ENCODE measurements at places on chromosomes 3 and 15.

DNA sequence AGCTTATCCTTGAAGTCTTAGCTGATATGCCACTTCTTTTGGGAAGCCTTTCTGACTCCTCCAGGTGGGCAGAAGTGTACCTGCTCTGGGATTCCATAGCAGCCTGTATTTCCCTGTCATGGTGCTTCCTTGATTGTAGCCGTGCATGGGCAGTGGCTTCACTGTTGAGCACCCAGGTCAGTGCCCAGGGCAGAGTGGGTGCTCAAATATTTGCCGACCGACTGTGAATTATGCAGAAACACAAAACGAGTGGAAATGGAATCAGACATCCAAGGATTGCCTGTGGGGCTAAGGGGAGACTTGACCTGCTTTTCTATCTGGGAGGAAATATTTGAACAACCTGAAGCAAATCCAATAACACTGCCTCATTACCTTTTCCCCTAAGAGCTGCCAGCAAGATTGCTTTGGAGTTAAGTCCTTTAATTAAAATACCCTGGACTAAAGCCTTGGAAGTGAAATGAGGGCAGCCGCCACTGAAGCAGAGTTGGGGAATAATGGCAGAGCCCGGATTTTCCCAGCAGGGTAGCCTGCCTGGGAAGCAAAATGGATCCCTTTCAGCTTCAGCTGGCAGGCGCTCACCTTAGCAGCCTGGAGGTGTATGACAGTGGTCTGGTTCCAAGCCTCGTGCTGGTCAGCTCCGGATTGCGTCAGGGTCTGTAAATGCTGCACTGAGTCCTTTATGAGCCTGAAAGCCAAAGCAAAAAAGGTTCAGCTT lies 14.9 kb downstream of the ACOX2 start:
- no peak overlapping the region for H3K27ac ChIP-seq
- no peak overlapping the region for H3K4me3 ChIP-seq
- H3K27me3 ChIP-seq = peaks cover 2% of the 10 kb centered on the region
- peaks cover 2% of the 10 kb centered on the region for H3K36me3 ChIP-seq
- no peak for DNase-seq

GRCh38 chr3:127975153-127976029 lies 60.4 kb downstream of the KBTBD12 start:
- H3K4me3 ChIP-seq = no peak overlapping the region
- no peaks in the 10 kb centered on the region for H3K4me1 ChIP-seq
- H3K27me3 ChIP-seq = peaks cover 5% of the 10 kb centered on the region
- no peak for DNase-seq

- DNase-seq = no peak
- peaks cover 50% of the 10 kb centered on the region for H3K4me1 ChIP-seq
- no peaks in the 10 kb centered on the region for H3K36me3 ChIP-seq
- H3K4me3 ChIP-seq = peak overlapping the region; percentile 81
- peak overlapping the region; percentile 97 for H3K27ac ChIP-seq
Measured at GRCh38 chr15:69980341-69981059, 117.2 kb downstream of the TLE3 start.

GRCh38 chr3:189143771-189144170 lies 28.0 kb upstream of the TPRG1 start:
- DNase-seq = no peak
- no peaks in the 10 kb centered on the region for H3K36me3 ChIP-seq
- peaks cover 16% of the 10 kb centered on the region for H3K27me3 ChIP-seq
- H3K27ac ChIP-seq = no peak overlapping the region

- H3K4me1 ChIP-seq = peaks cover 32% of the 10 kb centered on the region
- H3K4me3 ChIP-seq = no peak overlapping the region
- no peak for DNase-seq
- peak overlapping the region; percentile 80 for H3K27ac ChIP-seq
Measured at GRCh38 chr15:58731756-58732535, 17.6 kb downstream of the ADAM10 start.

DNA sequence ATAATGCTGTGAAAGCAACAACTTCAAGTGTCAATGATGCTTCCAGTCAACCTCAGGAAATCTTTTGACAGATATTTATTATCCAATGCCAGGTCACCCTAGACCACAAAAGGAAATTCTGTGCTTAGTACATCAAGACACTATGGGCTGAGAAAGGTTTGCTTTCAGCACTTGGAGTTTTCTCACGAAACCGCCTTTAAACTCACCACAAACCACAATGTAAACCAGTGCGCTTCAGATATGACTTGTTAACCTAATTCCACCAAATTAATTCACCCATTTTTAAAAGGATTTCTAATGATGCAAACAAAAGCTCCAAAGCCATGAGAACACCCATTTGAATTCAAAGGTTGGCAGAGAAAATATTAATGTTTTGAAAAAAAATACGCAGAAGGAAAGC lies 292.9 kb upstream of the NR2F2 start:
- peaks cover 7% of the 10 kb centered on the region for H3K4me1 ChIP-seq
- H3K27me3 ChIP-seq = peaks cover 4% of the 10 kb centered on the region
- H3K27ac ChIP-seq = no peak overlapping the region
- H3K4me3 ChIP-seq = no peak overlapping the region

DNA sequence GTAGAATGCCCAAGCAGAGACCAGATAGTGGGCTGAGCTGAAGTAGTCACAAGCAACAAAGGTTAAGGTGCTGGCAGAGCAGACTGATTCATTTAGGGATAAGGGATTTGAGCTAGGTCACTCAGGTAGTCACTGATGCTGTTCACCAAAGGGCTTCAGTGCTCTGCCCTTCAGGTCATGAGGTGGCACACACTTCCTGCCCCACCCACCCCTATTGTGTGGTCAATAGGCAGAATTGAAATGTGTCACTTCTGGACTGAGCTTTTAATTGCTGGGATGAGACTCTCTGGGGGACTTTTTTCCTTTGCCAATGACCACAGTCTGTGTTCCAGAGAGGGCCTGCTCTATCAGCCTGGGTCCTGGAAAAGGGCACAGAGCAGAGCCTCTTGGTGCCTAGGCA lies 2.9 kb upstream of the DIS3L start:
- peaks cover 21% of the 10 kb centered on the region for H3K4me1 ChIP-seq
- no peak overlapping the region for H3K27ac ChIP-seq
- H3K4me3 ChIP-seq = no peak overlapping the region
- DNase-seq = no peak
- no peaks in the 10 kb centered on the region for H3K36me3 ChIP-seq

GRCh38 chr15:92316586-92317295 lies 76.9 kb upstream of the ST8SIA2 start:
- peaks cover 1% of the 10 kb centered on the region for H3K27me3 ChIP-seq
- H3K36me3 ChIP-seq = no peaks in the 10 kb centered on the region
- H3K4me1 ChIP-seq = no peaks in the 10 kb centered on the region
- no peak overlapping the region for H3K27ac ChIP-seq

DNA sequence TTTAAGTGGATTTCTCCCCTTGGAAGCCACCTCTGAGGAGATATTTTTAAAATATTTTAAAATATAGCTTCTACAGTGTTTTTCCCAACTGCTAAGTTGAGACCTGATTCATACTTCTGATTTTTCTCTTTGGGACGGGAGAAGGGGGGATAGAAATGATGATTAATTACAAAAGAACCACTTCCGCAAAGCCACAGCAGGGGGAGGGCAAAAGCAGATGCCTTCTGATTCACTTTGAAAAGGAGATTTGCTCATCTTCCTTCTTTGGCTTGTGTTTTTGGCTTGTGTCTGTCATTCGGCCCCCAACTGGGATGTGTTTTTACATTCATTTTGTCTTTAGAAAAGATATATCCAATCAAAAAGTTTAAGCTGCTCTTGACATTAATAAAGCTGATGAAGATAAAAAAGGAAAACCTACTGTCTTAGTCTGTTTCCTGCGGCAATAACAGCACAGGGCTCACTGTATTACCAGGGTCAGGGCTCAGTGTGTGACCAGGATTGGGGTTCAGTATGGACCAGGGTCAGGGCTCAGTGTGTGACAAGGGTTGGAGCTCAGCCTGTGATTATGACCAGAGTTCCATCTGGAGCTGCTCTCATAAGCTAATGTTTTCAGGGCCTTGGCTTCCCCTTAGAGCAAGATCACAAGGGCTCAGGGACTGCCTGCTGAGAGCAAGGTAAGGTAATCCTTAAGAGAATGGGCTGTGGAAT lies 223.2 kb downstream of the MTHFS start:
- H3K4me3 ChIP-seq = no peak overlapping the region
- H3K4me1 ChIP-seq = no peaks in the 10 kb centered on the region
- H3K27ac ChIP-seq = no peak overlapping the region
- no peaks in the 10 kb centered on the region for H3K36me3 ChIP-seq

DNA sequence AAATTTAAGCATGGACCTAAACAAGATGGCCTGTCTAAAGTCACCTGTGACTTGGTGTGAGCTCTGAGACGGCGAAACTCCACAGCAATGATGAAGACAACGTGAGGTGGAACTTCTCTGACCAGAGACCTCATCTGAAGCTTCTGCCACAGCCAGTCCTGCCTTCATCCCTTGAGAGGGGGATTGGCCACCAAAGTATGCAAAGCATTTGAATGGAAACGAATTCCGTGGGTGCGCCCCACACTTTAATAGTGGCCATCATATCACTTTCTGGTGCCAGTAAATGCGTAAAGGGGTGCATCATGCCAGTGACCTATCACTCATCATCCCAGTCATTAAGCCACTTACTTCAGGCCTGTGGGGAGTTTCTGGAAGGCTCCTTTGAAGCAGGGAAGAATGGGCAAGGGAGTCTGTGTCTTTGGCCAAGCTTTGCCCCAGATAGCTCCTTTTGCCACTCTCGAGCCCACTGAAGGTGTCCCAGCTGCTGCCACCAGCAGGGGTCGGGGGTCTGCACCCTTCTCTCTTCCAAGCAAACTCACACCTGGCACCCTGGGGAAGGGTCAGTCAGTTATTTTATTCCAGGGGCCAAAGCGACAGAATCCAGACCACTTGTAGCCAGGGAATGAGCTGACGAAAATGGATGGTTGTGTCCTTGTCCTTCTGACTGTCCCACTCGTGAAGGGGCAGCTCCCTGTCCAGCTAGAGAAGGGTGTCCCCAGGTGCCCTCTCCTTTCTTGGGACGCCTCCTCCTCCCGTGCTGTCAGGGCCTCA lies 17.7 kb downstream of the MUC20 start:
- H3K4me1 ChIP-seq = no peaks in the 10 kb centered on the region
- DNase-seq = no peak
- H3K27ac ChIP-seq = no peak overlapping the region

- DNase-seq = no peak
- H3K36me3 ChIP-seq = no peaks in the 10 kb centered on the region
- H3K27me3 ChIP-seq = peaks cover 13% of the 10 kb centered on the region
- H3K4me3 ChIP-seq = peak overlapping the region; percentile 67
- peak overlapping the region; percentile 56 for H3K27ac ChIP-seq
Measured at GRCh38 chr3:194871143-194871863, 185.6 kb downstream of the FAM43A start.

DNA sequence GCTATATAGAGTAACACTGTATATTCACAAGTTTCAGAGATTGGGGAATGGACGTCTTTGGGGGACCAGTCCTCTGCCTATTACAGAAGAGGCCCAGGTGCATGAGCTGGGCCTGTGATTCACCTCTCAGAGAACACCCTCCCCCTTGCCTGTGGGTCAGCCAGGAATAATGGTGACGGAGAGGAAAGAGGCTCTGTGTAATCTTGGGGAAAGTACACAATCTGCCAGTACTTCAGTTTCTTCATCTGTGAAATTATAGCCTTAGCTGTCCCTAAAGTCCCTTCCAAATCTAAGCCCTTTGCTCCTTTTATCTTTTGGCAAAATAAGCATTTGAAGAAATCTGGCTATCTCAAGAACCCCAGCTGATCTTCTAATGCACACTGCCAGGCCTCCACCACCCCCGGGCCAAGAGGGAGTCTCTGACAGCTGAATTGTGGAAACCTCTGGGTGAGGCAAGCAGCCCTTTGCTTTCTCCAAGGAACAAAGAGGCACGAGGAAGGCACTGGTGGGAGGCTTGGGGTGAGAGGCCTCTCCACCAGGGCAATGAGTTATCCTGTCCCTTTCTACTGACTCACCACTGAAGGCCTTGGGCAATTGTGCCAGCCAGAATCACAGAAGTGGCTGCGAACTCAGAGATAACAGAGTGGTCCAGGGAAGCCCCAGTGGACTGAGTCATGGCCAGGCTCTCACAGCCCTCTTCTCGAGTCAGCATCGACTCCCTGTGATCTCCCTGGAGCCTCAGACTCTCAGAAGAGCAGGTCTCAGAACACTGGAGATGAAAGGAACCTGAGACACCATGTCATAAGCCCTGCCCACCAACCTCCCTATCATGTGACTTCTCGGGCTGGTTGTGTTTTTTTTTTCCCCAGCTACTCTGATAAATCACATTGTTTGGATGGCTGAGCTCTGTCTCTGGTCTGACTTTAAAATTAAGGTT lies 31.8 kb downstream of the CCNL1 start:
- no peak for DNase-seq
- H3K36me3 ChIP-seq = no peaks in the 10 kb centered on the region
- H3K4me3 ChIP-seq = no peak overlapping the region
- peak overlapping the region; percentile 32 for H3K27ac ChIP-seq
- peaks cover 22% of the 10 kb centered on the region for H3K4me1 ChIP-seq
- H3K27me3 ChIP-seq = no peaks in the 10 kb centered on the region

DNA sequence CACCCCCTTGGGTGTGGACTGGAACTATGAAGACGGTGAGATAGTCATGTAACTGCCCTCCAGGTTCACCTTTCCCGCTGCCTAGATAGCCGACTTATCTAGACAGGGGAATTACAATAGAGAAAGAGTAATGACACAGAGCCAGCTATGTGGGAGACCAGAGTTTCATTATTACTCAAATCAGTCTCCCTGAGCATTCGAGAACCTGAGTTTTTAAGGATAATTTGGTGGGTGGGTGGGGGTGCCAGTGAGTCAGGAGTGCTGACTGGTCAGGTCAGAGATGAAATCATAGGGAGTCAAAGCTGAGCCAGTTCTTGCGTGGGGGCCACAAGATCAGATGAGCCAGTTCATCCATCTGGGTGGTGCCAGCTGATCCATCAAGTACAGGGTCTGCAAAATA lies 19.7 kb upstream of the DNAJC19 start:
- no peak overlapping the region for H3K27ac ChIP-seq
- peaks cover 2% of the 10 kb centered on the region for H3K27me3 ChIP-seq
- H3K4me3 ChIP-seq = no peak overlapping the region
- H3K4me1 ChIP-seq = peaks cover 2% of the 10 kb centered on the region

DNA sequence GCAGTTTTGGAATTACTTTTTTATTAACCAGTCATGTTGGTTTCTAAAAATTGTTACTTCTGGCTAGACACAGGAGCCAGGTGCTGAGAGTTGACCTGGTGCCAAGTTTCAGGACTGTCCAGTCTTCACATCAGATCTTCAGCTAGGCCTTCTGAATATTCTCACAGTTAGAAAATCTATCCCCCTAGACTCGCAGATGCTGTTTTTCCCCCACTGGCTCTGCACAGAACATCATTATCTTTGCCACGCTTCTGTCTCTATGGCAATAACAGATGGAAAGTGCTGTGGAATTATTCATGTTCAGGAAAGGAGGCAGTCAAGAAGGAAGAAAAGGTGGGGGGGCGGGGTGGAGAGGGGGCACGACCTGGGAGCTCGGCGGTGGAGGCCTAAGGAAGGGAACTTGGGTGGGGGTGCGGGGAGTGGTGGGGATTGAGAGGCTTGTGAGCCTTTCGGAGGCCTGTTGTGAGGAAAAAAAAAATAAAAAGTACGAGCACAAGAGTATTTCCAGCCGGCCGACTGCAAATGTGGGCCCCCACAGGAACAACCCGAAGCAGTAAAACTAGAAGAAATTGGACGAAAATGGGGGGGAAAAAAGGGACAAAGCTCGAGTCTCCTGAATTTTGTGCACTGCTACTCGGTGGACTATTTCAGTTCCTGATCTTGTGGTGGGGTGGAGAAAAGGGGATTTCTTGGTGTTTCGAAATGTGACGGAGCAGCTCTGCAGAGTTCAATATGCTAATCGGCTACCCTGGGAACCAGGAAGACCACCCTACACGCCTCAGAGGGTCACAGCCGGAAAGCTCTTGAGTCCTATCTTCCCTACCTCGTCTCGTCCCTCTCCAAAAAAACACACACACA lies 1.5 kb upstream of the SKIL start:
- H3K27ac ChIP-seq = peak overlapping the region; percentile 96
- peaks cover 5% of the 10 kb centered on the region for H3K36me3 ChIP-seq
- peaks cover 51% of the 10 kb centered on the region for H3K4me1 ChIP-seq
- DNase-seq = no peak

Measured in memory B cell (primary cell).